Activated CD4-positive, alpha-beta T cell treated with anti-CD3 and anti-CD28 coated beads, Interleukin-2, amount 50 U/mL, for 48 hours (primary cell): ENCODE measurements at places on chromosomes 1 and 21.

DNA sequence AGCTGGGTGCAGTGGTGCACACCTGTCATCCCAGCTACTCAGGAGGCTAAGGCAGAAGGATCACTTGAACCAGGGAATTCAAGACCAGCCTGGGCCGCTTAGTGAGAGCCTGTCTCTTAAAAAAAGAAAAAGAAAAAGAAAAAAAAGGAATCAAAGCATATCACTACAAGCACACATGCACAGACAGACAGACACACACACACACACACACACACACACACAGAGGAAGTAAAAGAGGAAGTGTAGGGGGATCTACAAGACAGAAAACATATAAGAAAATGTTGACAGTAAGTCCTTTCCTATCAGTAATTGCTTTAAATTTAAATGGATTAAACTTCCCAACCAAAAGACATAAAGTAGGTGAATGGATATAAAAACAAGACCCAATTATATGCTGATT lies 180.3 kb downstream of the FAF1 start:
- no peak for DNase-seq

- DNase-seq = no peak
Measured at GRCh38 chr1:17745479-17745955, 9.6 kb upstream of the ACTL8 start.

- DNase-seq = peak; percentile 52
Measured at GRCh38 chr1:2314803-2315673, 76.3 kb downstream of the MORN1 start.

DNA sequence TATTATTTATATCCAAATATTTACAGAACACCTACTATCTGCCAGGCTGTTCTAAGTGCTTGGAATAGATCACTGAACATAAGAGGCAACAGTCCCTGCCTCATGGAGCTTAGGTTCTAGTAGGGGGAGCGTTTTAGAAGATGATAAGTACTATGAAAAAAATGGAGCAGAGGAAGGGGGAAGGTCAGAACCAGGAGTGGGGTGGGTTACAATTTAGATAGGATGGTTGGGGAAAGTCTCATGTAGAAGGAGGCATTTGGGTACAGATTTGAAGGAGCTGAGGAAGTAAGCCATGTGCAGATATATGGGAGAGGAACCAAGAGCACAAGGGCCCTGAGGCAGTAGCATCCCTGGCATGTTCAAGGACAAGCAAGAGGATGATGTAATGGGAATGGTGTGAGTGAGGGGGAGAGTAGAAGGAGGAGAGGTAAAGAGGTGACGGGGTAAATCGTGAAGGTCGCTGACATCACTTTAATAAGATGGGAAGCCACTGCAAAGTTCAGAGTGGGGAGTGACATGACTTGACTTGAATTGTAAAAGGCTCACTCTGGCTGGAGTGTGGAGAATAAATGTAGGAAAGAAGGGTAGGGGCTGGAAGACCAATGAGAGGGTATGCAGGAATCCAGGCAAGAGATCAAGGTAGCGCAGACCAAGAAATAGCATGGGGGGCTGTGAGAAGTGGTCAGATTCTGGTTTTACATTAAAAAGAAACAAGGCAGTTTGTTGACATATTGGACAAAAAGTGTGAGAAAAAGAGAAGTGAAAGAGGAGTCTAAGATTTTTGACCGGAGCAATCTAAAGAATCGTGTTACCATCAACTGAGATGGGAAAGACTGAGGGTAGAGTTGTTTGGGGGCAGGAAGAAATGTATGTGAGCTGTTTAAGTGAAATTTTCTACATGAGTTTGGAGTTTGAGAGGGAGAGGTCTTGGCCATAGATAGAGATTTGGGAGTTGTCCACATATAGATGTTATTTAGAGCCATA lies 92.6 kb downstream of the LPAR3 start:
- no peak for DNase-seq

DNA sequence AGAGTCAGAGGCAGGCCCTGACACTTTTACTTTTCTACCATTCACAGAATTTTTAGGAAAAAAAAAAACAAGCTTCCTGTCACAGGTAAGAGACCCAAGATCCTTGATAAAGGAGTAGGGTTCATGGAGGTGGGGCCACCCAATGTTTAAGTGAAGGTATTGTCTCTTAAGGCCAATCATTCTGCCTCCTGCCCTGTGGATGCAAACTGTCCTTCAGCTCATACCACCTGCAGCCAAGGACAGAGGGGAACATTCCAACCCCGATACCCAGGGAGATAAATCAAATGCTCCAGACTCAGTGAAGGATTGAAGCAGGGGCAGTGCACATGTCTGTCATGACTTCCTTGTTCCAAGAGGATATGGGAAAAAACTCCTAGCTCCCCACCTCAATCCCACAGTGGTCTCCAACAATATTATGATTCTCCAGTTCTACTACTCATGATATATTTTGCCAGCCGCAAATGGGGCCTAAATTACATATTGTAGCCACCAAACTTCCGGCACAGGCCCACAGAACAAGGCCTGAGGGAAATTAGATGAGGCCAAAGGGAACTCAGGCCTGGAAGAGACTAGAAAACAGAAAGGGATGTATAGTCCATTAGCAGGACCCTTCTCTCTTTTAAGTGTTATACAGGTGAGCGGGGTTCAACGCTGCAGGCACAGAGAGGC lies 59.5 kb downstream of the TRABD2B start:
- no peak for DNase-seq

- no peak for DNase-seq
Measured at GRCh38 chr1:23561813-23562100, 2.5 kb upstream of the ID3 start.

DNA sequence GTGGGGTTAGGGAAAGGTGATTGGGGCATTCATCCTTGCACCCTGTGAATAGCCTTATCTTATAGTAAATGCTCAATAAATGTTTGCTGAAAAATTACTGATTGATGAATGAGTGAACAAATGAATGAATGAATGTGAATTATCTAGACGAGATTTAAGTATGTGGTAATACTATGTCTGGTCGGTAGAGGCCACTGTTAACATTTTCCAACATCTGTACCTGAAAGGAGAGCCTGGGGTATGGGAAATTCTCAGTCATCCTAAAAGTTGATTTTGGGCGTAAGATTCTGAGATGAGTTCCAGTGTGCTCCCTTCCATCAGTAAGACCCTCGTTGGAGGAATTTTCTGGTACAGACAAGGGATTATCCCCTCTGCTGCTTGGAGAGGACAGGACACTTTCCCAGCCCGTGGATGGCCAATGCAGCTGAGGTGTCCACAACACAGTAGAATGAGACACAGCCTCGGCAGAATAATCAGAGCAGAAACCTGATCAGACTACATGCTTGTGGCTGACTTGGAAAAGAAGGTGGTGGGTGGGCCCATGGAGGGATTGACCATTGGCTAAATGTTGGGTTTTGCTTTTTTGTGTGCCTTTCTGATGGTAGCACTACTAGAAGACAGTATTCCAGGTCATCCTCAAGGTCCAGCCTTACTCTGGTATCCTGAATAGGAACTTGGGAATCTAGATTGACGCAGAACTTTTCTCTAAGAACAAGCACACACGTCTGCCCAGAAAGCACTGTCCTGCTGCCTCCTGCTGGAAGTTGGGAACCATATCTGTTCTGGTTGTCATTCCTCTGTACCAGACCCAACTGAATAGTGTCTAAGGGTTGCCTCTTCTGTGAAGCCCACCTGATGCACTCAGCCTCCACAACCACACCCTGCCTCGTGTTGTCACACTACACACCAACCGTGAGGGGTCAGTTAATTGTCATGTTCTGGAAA lies 262.0 kb downstream of the TNR start:
- DNase-seq = no peak

GRCh38 chr1:21541835-21542234 lies 32.6 kb downstream of the ALPL start:
- DNase-seq = no peak

DNA sequence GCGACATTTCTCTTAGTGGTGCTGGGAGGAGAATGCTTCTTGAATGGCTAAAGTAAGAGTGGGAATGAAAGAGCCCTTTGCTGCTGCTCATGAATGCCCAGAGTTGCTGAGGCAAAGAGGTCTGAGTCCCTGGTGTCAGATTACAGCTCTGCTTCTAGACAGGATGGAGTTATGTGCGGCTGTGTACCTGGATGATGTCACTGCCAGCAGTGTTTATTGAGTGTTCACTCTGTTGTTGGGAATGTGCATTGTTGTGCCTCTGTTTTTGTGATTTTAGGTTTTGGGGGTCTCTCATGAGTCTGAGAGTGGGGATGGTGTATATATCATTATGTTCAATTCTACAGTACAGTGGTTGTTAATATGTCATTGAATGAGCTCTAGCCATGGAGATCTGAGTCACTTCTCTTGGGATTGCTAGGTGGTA lies 2.7 kb downstream of the CDC14A start:
- DNase-seq = no peak

DNA sequence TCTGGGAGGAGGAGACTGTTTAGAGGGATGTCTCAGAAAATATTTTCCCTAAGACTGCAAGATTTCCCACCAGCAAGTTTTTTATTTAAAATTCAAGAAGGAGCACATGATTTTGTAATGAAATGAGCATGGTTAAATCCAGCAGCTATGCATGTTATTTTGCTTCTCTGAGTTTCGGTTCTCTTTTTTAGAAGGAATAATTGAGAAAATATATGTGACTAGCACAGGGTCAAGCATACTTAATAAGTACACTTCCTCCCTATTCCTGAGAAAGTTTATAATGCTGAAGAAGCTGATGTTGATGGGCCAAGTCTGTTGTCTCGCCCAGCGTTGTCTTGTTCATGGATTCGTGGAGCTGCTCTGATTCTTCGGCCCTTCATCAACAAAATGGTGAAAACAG lies 51.2 kb downstream of the EXO1 start:
- no peak for DNase-seq

DNA sequence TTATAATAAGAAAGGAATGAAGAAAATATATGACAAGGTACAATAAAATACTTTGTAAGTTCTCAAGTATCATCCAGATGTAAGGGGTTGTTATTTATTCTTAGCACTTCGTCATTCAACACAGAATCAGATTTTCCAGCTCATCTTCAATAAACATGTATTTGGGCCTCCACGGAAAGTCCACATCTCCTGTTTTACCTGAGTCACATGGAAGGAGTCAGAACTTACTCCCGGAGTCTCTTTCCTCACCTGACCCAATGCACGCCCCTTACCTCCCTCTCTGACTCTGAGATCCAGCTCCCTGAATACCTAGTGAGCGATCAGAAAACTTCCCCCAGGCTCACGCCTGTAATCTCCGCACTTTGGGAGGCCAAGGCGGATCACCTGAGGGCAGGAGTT lies 1.5 kb upstream of the PMVK start:
- no peak for DNase-seq

- no peak for DNase-seq
Measured at GRCh38 chr1:220521778-220522177, 6.2 kb upstream of the MARK1 start.

DNA sequence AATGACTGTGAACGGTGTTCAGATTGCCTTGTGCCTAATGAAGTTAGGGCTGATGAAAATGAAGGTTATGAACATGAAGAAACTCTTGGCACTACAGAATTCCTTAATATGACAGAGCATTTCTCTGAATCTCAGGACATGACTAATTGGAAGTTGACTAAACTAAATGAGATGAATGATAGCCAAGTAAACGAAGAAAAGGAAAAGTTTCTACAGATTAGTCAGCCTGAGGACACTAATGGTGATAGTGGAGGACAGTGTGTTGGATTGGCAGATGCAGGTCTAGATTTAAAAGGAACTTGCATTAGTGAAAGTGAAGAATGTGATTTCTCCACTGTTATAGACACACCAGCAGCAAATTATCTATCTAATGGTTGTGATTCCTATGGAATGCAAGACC lies 96.6 kb downstream of the ZFYVE9 start:
- DNase-seq = no peak
